ENCODE measurements at places on chromosomes 5 and 9.

DNA sequence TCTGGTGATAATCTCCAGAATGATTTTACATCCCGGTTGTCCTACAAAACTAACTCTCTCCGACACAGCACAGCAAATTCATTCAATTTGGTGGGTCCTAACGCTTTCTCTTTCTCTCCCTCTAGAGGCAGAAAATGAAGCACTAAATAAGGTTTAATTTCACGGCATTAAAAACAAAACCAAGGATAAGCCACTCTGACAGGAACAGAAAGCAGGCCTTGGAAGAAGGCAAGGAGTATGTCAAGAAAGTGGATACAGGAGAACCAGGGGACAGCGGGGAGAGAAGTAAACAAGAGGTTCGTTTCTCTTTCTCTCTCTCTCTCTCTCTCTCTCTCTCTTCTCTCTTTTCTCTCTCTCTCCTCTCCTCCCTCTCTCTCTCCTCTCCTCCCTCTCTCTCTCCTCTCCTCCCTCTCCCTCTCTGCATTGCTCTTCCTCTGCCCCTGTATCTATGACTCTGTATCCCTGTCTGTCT lies 49.8 kb downstream of the EBF1 start:
- peak; percentile 32 for DNase-seq

- no peak for DNase-seq
Measured at GRCh38 chr5:176590035-176590717, 19.8 kb downstream of the GPRIN1 start.

DNA sequence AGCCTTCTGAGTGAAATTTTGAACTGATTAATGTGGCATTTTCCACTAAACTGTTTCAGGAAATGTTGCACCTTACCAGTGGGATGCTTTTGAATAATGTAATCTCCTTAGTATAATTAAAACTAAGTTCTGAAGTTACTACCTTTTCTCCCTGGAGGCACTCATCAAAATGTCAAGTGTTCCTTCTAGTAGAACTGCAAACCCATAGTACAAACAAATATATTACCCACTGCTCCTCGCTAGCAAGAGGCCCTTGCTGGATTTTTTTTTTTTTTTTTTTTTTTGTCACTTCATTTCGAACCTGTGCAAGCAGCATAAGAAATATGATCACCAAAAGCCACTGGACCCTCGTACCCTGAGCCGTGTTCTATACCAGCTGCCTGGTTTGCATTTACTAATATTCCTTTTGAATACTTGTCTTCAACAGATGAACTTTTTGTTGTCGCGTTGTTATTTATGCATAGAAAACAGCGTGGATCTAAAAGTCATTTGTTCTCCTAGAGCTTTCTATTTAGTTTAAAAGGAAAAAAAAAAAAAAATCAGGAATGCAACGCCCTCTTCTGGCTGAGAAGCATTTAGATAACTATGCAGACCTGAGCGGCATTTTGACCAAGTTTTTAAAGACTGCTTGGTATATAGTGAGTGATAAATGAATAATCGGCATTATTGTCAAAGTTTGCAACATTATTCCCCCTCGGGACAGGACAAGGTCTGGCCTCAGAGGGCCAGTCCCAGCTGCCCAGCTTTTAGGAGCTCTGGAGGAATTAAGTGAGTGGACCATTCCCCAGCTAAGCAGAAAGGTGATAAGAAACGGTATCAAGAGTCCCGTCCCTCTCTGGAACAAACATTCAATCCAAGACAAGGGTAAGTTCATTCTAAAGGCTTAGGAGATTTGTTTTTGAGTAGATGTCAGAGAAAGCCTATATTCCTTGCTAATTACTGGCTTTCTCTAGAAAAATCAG lies 162.5 kb upstream of the KIF2A start:
- peak; percentile 22 for DNase-seq

GRCh38 chr9:70390933-70391341 lies 23.5 kb downstream of the KLF9 start:
- DNase-seq, result no peak

DNA sequence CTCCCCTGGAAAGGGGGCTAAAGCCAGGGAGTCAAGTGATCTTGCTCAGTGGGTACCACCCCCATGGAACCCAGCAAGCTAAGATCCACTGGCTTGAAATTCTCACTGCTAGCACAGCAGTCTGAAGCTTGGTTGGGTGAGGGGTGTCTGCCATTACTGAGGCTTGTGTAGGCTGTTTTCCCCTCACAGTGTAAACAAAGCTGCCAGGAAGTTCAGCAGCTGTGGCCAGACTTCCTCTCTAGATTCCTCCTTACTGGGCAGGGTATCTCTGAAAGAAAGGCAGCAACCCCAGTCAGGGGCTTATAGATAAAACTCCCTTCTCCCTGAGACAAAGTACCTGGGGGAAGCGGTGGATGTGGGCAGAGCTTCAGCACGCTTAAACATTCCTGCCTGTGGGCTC lies 17.1 kb upstream of the EPB41L4A start:
- no peak for DNase-seq

DNA sequence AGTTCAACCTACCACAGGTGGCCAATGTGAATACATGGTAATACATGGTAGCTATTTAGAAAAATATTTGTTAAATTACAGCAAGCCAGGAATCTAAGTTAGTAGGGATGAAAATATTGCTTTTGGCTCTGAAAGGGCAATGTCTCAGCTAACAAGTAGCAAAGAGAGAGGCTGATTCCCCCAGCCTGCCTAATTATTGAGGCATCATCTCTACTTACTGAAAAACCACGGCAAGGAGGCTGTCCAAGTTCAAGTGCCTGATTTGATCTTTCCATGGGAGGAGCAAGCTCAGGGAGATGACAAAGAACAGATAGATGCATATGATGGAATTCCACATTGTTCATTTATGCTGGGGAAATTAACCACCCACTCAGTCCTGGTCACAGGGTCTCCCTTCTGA lies 28.7 kb upstream of the UBTD2 start:
- DNase-seq, result no peak

GRCh38 chr9:80502306-80502705 lies 930.5 kb downstream of the TLE4 start:
- no peak for DNase-seq

DNA sequence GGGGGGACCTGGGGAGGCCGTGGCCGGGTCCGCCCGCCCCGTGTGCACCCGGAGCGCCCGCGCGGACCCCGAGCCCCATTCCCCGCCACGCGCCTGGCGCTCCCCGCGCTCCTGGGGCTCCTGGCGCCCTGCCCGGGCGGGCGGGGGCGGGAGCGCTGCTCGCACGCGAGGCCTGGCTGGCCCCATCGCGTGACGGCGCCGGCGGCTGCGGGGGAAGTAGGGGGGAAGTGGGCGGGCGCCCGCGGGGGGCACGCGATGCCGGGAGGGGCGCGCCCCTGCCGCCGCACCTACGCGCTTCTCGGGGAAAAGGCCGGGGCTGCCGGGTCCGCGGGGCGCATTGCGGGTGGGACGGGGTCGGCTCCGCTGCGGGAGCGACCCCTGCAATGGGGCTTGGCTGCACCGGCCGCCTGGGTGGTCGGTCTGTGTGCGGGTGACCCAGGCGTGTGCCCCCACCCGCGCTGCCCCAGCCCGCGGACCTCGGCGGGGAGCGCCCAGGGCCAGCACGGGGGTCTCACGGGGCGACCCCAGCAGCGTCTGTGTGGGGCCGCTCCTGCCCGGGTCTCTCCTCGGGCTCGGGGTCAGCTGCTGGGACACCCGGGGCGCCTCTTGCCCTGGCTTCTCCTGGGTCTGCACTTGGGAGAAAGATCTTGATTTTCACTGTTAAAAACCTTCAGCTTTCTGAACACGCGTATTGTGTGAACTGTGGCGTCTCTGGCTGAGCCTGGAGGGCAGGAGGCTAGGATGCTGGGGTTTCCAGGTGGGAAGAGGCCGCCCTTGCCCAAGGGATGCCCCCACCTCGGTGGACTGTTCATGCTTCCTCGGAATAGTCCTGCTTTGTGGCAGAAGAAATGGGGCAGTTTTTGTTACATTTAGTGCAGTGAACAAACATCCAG lies 52.4 kb downstream of the AHRR start:
- peak; percentile 10 for DNase-seq

GRCh38 chr9:120965344-120966012 lies 38.9 kb upstream of the TRAF1 start:
- DNase-seq, result no peak

- no peak for DNase-seq
Measured at GRCh38 chr5:102807878-102808502, 52.9 kb downstream of the PAM start.

DNA sequence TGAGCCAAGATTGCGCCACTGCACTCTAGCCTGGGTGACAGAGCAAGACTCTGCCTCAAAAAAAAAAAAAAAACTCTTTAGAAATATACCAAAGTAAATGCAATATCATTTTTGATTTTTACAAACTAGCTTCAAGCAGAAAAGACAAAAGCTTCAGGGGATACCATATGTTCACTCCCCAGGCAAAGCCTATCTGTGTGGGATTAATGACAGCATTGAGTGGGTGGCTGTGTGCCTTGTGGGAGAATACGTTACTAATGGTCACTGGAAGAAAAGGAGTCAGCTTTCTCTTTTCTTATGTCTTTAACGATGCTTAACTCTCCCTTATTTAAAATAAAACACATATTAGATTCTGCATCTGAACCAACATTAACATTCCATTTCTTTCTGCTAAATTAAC lies 1.9 kb downstream of the PCA3 start:
- no peak for DNase-seq

DNA sequence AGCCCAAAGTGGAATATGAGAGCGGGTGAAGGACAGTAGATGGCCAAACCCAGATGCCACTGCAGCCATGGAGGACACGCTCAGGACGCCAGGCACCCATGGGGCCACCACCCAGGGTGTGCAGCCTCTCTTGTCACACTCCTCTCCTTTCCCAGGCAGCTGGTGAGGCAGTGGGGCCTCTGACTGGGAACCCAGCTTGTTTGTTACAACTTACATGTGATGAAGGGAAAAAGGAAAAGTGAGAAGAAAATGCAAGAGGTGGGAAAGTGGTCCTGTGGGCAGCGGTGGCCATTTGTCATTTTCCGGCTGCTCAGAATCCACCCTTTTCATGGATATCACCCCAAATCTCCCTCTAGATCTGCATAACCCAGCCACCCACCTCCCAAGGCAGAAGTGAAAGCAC lies 62.7 kb upstream of the UNC5A start:
- DNase-seq, result no peak

- no peak for DNase-seq
Measured at GRCh38 chr9:82152181-82152580, 163.6 kb downstream of the SPATA31D1 start.

DNA sequence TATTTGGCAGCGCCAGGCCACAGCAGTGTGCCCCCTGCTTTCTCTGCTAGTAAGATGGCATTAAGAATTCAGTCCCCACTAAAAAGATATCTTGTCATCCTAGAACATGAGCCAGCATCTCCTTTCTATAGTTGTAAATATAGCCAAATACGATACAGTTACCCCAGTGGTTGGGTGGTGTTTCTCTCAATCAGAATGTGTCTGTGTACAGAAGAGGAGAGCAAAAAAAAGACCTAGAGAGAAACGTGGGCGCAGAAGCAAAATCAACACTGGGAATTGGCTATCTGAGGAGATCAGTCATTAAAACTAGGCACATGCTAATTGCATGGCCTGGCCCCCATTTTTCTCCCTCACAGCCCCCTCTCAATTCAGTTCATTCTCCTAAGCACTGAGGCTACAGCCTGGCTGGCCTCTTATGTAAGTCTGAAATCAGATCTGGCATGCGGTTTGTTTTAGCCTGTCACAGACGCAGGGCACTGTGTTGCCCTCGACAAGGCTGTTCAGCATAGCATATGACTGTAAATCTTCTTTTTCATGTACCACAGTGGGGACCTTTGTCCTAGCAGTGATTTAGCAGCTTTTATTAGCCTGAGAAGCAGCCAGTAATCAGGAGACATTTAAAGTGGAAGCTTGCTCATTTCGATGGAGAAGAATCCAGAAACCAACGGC lies 57.8 kb downstream of the RORB start:
- DNase-seq, result no peak

DNA sequence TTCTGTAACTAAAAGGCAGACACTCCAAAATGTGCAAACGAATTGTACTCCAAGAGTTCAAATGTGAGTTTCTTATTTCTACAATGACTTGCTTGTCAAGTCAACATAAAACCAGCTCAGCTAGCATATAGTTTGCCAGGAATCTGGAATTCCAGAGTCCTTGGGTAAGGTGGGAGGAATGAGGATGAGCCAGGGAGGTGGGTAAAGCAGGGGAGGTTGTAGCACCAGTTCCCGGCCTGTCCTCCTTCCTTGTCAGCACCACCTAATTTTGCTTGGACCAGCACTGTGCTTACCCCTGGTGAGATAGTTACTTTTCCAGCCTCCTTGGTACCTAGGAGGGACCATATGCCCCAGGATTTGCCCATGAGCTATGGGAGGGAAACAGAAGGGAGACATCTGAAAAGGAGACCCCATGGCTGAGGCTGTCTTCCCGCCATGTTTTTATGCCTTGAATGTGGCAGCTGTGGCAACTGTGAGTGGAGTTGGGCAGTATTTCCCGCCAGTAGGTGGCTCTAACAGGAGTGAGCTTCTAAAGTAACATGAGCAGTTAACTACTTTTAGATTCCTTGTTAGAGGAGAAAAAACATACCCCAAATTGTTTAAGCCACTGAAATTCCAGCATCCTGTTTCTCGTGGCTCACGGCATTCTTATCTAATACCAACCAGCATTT lies 302.5 kb downstream of the TENT4A start:
- peak; percentile 15 for DNase-seq

- no peak for DNase-seq
Measured at GRCh38 chr9:88979021-88979420, 12.2 kb upstream of the S1PR3 start.

DNA sequence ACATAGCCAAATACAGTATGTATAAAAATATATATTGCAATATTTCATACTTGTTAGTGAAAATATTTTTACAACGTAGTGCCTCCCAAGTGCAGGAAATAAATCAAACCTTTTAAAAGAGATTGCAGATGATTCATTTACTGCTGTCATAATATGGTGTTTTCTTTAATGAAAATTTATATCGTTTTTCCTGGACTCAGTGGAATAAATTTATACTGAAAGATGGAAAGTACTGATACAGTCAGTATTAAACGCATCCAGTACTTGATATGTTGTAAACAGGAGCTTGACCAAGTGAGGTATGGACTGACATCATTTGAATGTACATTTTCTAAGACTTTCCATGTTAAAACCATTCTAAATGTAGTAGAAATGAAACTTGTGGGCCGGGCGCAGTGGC lies 143.4 kb upstream of the ZNF608 start:
- no peak for DNase-seq

Measured in NCI-H1694 (cell line).